Prostate gland (tissue), 2 donors: ENCODE measurements at places on chromosomes 13 and 19. TPM values are rescaled to one million over a fixed set of nuclear protein-coding genes. Genes with fewer than 3 reads are reported as not detected.

DNA sequence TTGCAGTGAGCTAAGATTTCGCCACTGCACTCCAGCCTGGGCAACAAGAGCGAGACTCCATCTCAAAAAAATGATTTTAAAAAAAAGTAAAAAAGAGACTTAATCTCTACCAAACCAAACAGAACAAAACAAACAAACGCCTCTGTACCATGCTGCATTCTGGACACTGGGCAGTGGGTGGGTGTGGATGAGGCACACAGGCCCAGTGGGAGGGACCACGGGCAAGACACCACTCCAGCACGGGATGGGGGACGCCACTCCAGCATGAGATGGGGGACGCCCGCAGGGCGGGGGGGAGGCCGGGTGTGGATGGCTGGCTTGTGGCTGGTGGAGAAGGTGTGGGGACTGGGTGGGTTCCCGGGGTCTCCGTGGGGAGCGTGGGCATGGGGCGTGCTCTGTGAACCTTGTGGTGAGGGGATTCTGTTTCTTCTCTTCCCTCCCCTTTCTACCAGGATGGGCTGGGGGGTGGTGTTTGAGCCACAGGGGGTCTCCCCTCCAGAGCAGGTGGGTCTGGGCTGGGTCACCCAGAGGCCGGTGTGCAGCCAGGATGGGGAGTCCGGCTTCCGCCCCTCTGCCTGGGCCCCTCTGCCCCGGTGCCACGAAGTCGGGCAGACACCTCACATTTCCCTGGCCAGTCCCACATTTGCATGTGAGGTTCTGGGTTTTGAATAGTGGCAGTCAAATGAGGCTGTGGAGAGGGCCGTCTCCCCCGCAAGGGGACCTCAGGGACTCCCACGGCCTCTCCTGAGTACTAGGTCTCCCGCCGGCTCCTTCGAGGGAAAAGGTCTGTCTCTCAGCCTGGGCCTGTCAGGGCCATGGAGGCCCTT lies 23.9 kb upstream of the MATK start:
- no peak overlapping the region for H3K4me3 ChIP-seq
- no peaks in the 10 kb centered on the region for H3K36me3 ChIP-seq
- H3K4me1 ChIP-seq: no peaks in the 10 kb centered on the region
- DNase-seq: no peak
- H3K27me3 ChIP-seq: no peaks in the 10 kb centered on the region

GRCh38 chr19:33203529-33203928 lies 9.4 kb downstream of the LRP3 start:
- no peak for DNase-seq
- H3K27ac ChIP-seq: no peak overlapping the region
- no peaks in the 10 kb centered on the region for H3K4me1 ChIP-seq
- H3K27me3 ChIP-seq: no peaks in the 10 kb centered on the region
- H3K36me3 ChIP-seq: peaks cover 7% of the 10 kb centered on the region

DNA sequence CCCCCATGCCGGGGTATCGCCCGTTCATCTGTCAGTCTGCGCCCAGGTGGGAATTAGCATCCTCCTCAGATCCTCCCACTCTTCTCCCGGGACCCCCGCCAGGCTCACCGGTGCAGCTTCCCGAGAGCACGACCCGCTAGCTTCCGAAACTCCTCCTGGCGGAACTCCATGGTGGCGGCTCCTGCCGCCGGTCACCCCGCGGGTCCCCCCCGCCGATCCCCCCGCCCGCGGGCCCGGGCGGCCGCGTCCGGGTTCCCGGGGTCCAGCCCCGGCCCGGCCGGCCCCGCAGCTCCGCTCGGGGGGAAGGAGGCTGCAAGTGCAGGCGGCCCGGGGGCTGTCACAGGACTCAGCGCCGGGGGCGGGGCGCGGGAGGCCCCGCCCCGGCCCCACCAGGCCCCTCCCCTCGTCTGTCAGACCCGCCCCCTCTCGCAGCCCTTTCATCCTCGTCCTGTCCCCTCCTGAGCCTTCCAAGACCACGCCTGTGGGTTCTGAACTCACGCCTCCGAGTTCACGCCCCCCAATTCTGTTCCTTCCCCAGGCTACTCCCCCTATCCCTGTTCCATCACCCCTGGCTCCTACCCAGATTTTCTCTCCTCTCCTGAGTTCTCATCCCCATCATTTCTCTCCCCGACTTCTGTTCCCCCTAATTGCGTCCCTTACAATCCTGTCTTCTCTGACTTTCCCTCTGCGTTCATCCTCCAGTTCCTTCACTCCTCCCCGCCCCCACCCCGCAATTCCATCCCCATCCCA lies at the start of gene SLC17A7:
Gene SLC17A7 (minus strand): TSS at position 318 of the 750 bp plus-strand sequence. CDS start 148 bp downstream, at position 170.
- peaks cover 18% of the 10 kb centered on the region for H3K27me3 ChIP-seq
- peak within 1 kb of the TSS; percentile 4 for H3K4me3 ChIP-seq
- no peak within 1 kb of the TSS for H3K27ac ChIP-seq
- H3K4me1 ChIP-seq: no peaks in the 10 kb centered on the region
- no peaks in the 10 kb centered on the region for H3K36me3 ChIP-seq
- no peak for DNase-seq

GRCh38 chr13:44303681-44304432 lies 69.8 kb upstream of the SERP2 start:
- H3K4me1 ChIP-seq: peaks cover 12% of the 10 kb centered on the region
- H3K27me3 ChIP-seq: no peaks in the 10 kb centered on the region
- H3K27ac ChIP-seq: no peak overlapping the region
- H3K36me3 ChIP-seq: no peaks in the 10 kb centered on the region

GRCh38 chr13:98581971-98582702 lies 5.2 kb upstream of the STK24 start:
- no peaks in the 10 kb centered on the region for H3K27me3 ChIP-seq
- H3K4me1 ChIP-seq: no peaks in the 10 kb centered on the region
- H3K27ac ChIP-seq: no peak overlapping the region
- H3K4me3 ChIP-seq: no peak overlapping the region
- no peak for DNase-seq

- no peak overlapping the region for H3K4me3 ChIP-seq
- no peaks in the 10 kb centered on the region for H3K4me1 ChIP-seq
- no peaks in the 10 kb centered on the region for H3K27me3 ChIP-seq
- no peak for DNase-seq
- peak overlapping the region; percentile 8 for H3K27ac ChIP-seq
Measured at GRCh38 chr19:18344582-18344950, 4.2 kb downstream of the PGPEP1 start.

DNA sequence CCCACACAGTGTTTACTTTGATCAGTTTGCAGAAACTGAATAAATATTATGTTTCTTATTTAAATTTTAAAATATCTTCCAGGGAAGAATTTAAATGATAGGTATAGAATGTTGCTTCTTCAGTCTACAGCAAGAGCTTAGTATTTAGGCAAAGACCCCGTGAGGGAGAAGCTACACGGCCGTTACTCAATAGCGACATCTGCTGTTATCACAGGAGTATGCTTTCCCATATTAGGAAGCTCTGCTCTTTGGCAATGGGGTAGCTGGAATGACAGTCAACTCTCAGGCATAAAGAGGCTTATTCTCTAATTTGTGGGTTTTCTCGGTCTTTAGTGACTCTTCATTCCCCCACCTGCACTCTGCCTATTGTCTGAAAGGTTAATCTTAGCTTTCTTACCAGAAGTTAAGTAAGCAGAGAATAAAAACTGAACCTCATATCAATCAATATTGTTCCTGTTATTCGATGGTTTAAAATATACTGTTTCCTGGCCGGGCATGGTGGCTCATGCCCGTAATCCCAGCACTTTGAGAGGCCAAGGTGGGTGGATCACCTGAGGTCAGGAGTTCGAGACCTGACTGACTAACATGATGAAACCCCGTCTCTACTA lies 13.2 kb upstream of the LHFPL6 start:
- no peak overlapping the region for H3K4me3 ChIP-seq
- peak; percentile 47 for DNase-seq
- no peaks in the 10 kb centered on the region for H3K4me1 ChIP-seq
- H3K27me3 ChIP-seq: no peaks in the 10 kb centered on the region

GRCh38 chr13:75405976-75406703 lies 75.8 kb downstream of the TBC1D4 start:
- no peak for DNase-seq
- no peaks in the 10 kb centered on the region for H3K27me3 ChIP-seq
- H3K27ac ChIP-seq: no peak overlapping the region
- no peaks in the 10 kb centered on the region for H3K4me1 ChIP-seq
- no peaks in the 10 kb centered on the region for H3K36me3 ChIP-seq
- no peak overlapping the region for H3K4me3 ChIP-seq

DNA sequence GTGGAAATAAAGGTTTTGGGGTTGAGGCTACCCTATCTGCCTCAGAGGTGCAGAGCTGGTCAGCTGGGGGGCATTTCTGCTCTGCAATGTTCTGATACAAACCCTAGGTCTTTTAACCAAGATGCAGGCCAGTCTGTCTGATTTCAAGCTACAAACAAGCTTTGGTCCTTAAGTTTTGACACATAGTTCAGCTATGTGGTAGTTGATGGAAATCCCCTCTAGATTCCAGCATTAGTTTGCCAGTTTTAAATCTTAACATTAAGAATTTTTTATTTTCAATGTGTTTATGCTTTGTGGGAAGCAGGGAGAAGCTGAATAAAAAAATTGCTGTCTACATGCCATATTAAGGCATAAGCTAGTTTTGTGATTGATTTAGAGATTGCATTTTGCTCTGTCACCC lies 225.7 kb downstream of the LMO7 start:
- H3K4me1 ChIP-seq: no peaks in the 10 kb centered on the region
- DNase-seq: no peak
- no peaks in the 10 kb centered on the region for H3K27me3 ChIP-seq
- H3K4me3 ChIP-seq: no peak overlapping the region
- H3K36me3 ChIP-seq: no peaks in the 10 kb centered on the region
- no peak overlapping the region for H3K27ac ChIP-seq

- no peaks in the 10 kb centered on the region for H3K36me3 ChIP-seq
- H3K27me3 ChIP-seq: no peaks in the 10 kb centered on the region
- H3K4me3 ChIP-seq: peak overlapping the region; percentile 99
- peaks cover 18% of the 10 kb centered on the region for H3K4me1 ChIP-seq
- DNase-seq: no peak
Measured at GRCh38 chr19:573519-573825, 1.1 kb downstream of the BSG start.

DNA sequence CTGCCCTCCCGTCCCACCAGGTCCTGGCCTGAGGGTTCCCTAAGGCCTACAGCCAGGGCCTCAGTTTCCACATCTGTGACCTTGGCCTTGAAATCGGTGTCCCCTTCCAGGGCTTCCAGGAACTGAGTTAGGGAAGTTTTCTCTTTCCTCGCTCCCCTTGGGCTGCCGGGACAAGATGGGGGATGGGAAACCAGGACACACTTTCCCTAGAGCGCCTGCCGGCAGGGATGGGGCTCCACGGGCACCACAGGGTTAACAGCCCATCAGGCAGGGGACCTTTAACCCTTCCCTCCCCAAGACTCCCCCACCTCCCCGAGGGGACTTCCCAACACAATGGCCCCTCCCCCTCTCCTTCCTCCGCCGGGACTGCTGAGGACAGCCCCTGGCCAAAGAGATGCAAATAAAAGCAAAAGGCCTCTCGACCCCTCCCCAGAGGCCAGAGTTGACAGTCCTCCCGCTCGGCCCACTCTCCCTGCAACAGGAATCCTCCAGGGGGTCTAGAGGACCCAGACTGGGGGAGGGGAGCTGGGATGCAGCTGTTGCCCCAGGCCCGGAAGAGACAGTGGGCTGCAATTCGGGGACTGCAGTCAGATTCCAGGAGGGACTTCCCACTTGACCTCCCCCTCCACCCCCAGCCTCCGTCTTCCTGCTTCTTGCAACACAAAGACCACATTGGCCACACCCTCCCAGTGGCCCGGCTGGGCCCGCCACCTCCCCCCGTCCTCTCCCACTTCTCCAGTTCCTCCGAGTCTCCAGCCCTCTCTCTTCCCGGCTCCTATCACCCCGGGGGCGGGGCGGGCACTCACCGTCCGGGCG lies 3.4 kb downstream of the BBC3 start:
- peak overlapping the region; percentile 32 for H3K4me3 ChIP-seq
- no peaks in the 10 kb centered on the region for H3K27me3 ChIP-seq
- peak; percentile 80 for DNase-seq
- H3K4me1 ChIP-seq: peaks cover 12% of the 10 kb centered on the region
- no peaks in the 10 kb centered on the region for H3K36me3 ChIP-seq
- H3K27ac ChIP-seq: peak overlapping the region; percentile 99

DNA sequence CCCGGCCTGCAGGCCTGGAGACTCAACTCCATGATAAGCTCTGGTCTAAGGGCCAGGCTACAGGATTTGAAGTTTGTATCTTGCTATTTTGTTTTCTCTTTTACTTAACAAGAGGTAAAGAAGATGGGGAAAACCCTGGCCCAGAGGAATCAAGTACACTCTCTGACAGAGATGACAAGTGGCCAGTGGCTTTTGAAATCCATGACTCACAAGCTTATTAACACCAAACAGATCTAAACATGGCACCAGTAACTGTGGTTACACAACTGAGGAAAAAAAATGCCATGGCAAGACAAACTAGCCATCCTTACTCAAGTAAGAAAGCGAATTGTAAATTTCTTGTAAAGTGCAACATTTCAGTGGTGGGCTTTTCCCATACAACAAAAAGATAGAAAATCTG lies 72.6 kb upstream of the SERTM1 start:
- no peak overlapping the region for H3K27ac ChIP-seq
- H3K4me3 ChIP-seq: no peak overlapping the region
- H3K4me1 ChIP-seq: no peaks in the 10 kb centered on the region
- no peaks in the 10 kb centered on the region for H3K27me3 ChIP-seq
- no peak for DNase-seq
- H3K36me3 ChIP-seq: no peaks in the 10 kb centered on the region

DNA sequence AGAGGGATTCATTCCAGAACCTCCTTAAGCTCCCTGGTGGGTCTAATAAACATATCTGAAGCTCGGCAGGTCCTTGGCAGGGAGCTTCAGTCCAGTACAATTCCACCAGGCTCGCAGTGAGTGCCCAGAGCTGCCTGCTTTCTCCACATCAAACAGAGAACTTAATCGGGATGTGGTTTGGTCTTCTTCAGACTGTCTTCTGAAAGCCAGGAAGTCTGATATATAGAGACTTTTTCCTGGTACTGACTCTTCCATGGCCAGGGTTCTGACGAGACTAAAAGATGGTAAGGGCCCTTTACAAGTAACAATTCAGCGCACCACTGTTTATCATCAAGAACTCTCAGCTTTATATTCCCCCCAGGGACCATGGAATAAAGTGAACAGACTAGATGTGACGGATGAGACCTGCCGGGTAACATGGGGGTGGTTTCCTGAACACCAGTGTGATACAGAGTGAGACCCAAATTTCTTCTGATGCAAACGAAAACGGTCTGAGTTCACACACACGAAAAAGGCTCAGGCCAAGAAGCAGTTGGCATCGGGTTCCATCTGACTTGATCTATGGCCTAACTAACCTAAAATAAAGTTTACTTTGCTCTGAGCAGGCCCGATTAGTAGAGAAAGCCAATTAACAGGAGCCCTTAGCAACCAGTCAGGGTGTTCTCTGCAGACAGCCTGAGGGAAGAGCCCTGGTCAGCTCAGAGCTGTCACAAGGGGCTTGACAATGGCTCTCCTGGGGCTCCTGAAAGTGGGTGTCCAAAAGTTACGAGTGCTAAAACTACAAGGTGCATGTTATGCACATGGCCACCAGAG lies 29.0 kb downstream of the RANBP3 start:
- H3K4me3 ChIP-seq: no peak overlapping the region
- no peak for DNase-seq
- H3K4me1 ChIP-seq: peaks cover 6% of the 10 kb centered on the region
- H3K27me3 ChIP-seq: no peaks in the 10 kb centered on the region
- H3K27ac ChIP-seq: peak overlapping the region; percentile 6

The CDK8 gene
- 9.9 TPM for total RNA-seq

The CRB3 gene
- total RNA-seq: 23.1 TPM

The ADAMTSL5 gene
- 0.82 TPM for total RNA-seq
